ENCODE measurements at places on chromosomes 5 and 9.
A peak's percentile ranks its signal among the peaks of the same experiment; 100 is the strongest.

DNA sequence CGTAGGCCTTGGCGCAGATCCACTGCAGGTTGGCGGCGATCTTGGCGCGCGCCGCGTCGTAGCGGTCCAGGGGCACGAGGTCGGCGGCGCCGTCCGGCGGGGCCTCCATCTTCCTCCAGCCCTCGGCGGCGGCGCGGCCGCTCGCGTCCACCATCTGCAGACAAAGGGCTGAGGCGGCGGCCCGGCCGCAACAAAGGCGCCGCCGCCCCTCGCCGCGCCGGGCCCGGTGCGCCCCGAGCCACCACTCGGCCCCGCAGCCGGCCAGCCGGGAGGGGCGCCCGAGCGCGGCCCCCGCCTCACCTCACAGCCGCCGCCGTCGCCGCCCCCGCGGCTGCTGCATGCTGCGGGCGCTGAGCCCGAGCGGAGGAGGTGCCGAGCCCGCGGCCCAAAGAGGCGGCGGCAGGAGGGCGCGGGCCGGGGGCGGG is 328 bp downstream of the CAMSAP1 start:
- no peak overlapping the region for H3K27ac ChIP-seq
- H3K36me3 ChIP-seq: peaks cover 26% of the 10 kb centered on the region
- peak overlapping the region; percentile 38 for H3K4me3 ChIP-seq
- no peaks in the 10 kb centered on the region for H3K27me3 ChIP-seq
- no peak for DNase-seq

DNA sequence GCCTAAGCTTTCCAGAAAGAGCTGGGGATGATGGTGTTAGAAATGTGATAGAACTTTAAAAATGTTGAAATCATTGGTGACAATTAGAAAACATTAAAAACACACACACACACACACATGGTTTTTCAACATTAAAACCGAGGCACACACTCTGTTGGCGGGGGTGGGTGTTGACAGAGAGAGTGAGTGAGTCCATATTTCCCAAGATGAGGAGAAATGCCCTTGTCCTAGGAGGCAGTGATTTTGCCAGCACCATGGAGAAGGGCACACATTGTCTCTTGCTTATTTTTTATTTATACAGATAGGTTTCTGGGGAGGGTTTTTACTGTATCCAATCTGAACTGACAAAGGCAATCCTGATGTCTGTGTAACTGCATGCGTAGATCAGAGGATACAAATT is 152.5 kb downstream of the INSYN2B start:
- H3K4me3 ChIP-seq: no peak overlapping the region
- peaks cover 28% of the 10 kb centered on the region for H3K27me3 ChIP-seq
- DNase-seq: no peak
- peaks cover 5% of the 10 kb centered on the region for H3K4me1 ChIP-seq
- H3K27ac ChIP-seq: no peak overlapping the region

- no peaks in the 10 kb centered on the region for H3K36me3 ChIP-seq
- H3K27me3 ChIP-seq: peaks cover 6% of the 10 kb centered on the region
- no peak for DNase-seq
- no peak overlapping the region for H3K27ac ChIP-seq
- H3K4me3 ChIP-seq: no peak overlapping the region
These were observed 23.5 kb downstream of the AFAP1L1 start for GRCh38 chr5:149294872-149295829.

GRCh38 chr5:135399794-135400542 is 937 bp upstream of the MACROH2A1 start:
- peaks cover 45% of the 10 kb centered on the region for H3K4me1 ChIP-seq
- DNase-seq: no peak
- H3K4me3 ChIP-seq: peak overlapping the region; percentile 86
- no peaks in the 10 kb centered on the region for H3K36me3 ChIP-seq

DNA sequence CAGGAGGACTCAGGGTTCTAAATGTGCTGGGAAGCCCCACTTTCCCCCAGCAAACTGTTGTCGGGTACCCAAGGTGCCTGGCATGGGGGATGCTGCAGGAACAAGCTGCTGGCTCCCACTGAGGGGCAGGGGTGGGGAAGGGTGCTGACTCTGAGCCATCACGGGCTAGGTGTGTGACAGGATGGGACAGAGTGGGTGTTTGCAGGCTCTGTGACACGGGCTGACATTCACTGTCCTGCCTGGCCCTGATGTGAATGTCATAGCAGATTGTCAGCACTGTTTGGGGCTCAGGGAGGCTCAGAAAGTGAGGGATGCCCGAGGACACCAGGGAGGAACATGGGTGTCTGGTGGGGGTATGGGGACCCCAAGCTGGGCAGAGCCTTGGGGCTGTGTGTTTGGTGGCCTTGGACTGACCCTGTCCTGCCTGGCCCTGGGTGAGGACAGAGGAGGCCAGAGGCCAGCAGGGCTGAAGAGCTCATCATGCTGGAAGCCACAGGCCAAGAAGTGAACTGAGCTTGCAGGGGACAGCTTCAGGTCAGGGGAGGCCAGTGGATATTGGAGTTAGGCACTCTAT is 20.6 kb downstream of the WNK2 start:
- H3K4me1 ChIP-seq: peaks cover 45% of the 10 kb centered on the region
- H3K27me3 ChIP-seq: no peaks in the 10 kb centered on the region
- H3K27ac ChIP-seq: no peak overlapping the region
- H3K4me3 ChIP-seq: no peak overlapping the region

GRCh38 chr5:154487541-154487940 is 9.5 kb upstream of the HAND1 start:
- H3K27ac ChIP-seq: peak overlapping the region; percentile 91
- H3K4me3 ChIP-seq: no peak overlapping the region
- DNase-seq: no peak
- H3K27me3 ChIP-seq: peaks cover 34% of the 10 kb centered on the region
- H3K36me3 ChIP-seq: no peaks in the 10 kb centered on the region
- peaks cover 59% of the 10 kb centered on the region for H3K4me1 ChIP-seq

DNA sequence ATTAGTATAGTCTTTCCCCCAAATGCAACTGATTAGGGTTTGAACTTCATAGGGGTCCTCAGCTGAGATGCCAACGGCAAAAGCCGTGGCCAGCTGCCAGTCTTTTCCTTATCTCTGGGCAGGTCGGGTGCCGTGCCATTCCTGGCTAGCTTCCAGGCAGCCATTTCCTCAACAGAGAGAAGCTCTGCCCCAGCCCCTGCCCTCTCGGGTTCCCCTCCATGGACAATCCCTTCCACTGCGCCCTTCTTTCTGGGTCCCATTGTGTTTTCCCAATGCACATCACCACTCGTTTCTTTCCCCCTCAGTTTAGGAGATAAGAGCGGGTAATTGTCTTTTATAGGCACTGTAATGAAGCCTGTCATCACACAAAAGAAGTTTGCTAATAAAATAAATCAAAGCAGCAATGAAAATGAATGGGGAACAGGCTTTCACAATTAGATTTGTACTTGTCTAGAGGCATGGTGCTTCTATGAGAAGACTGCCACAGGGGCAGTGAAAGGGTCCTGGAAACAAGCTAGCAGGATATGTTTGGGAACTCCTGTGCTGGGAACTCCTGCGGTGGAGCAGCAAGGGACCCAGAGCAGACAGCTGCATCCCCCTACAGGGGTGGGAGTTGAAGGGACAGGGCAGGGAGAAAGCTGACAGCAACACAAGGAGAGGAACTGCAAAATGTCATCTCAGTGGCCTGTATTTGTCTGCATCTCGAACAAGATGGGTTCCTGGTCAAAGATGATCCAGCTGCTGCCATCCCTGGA is 48.0 kb upstream of the SAP30L start:
- H3K4me3 ChIP-seq: no peak overlapping the region
- no peak for DNase-seq
- H3K27ac ChIP-seq: no peak overlapping the region
- peaks cover 4% of the 10 kb centered on the region for H3K4me1 ChIP-seq

DNA sequence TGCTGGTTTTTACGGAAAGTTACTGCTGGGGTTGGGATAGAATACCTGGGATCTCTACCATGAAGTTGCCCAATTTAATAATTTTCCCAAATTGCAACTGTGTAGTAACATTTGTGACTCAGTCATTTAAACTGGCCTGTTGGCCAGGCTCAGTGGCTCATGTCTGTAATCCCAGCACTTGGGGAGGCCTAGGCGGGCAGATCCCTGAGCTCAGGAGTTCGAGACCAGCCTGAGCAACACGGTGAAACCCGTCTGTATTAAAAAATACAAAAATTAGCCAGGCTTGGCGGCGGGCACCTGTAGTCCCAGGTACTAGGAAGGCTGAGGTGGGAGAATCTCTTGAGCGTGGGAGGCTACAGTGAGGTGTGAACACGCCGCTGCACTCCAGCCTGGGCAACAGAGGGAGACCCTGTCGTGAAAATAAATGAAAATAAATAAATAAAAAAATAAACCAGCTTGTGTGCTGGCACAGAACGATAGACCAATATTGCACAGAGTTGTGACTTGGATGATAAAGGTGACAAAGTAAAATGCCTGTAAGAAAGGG is 160.7 kb upstream of the ZNF608 start:
- H3K4me1 ChIP-seq: peaks cover 72% of the 10 kb centered on the region
- no peak overlapping the region for H3K4me3 ChIP-seq
- H3K27me3 ChIP-seq: no peaks in the 10 kb centered on the region
- no peak for DNase-seq
- no peak overlapping the region for H3K27ac ChIP-seq

All from mesothelial cell of epicardium (in vitro differentiated cells).